ENCODE measurements at places on chromosomes 6 and 20.

DNA sequence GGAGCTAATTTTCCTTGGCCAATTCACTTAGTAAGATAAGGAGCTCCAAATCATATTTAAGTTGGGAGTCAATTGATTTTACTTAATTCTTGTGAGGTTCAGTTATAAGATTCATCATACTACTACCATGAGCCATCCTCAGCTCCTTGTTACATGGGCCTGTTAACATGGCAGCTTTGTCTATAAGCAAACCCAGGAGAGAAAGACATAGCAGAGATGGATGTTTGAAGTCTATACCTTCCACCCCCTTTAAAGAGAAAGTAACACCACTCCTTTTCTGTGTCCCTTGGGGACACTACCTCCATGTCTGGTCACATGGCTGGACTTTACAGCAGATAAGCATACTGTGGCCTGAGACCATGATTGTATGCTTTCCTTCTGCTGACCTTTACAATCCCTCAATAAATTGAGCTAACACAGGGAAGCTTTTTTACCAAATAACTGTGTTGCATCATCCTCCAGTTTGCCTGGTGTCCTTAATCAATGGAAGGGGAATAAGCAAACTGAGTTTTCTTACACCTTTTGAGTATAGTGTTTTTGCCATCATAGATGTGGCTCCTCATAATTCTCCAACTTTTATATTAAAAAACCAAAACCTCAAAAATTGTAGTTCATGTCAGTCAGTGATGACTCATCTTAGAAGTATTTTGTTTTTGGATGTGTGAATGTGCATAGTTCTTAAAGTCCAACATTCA lies 9.8 kb upstream of the ZNFX1 start:
- no peak for DNase-seq

- peak; percentile 70 for DNase-seq
Measured at GRCh38 chr6:122381494-122382265, 17.8 kb upstream of the HSF2 start.

DNA sequence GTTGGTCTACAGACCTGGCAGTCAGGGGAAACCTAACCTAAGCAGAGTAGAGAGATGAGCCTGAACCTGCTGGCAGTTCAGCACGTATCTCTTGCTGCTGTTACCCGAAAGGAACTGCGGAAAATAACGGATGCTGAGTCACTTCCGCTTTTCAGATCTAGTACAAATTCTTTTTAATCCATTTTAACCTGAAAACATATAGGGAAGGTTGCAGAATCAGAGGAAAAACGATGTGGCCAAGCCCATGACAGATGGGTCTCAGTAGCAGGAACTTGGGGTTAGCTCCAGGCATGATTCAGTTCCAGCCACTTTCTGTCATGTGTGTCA lies 351.9 kb upstream of the PRND start:
- DNase-seq: peak; percentile 0

GRCh38 chr6:19415605-19416326 lies 421.4 kb upstream of the ID4 start:
- DNase-seq: no peak

DNA sequence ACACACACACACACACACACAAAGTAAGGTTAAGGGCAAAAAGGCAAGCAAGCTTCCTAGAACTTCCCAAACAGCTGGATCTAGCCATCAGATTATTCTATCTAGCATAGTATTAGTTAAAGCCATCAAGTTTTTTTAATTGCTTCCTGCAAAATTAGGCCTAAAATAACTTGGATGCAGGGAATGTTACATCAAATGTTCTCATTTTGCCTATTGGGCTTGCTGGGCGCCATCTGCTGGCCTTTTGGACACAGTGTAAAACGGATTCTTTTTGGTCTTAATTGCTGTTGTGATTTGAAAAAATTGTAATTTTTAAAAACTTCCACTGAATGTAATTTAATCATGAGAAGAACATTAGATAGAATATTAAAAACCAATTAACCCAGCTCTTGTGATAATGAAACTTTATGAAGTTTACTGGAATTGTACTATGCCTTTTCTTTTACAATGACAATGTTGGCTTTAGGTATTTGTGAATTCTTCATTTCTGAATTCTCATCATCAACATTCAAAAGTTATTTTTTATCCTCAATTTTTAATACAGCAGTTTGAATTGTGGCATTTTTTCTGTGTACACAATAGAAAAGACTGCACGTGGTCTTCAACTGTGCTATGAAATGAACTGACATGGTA lies 6.8 kb downstream of the MKKS start:
- peak; percentile 43 for DNase-seq
